ENCODE measurements at places on chromosomes 2 and 18. TPM values are rescaled to one million over a fixed set of nuclear protein-coding genes. Genes with fewer than 3 reads are reported as not detected.

DNA sequence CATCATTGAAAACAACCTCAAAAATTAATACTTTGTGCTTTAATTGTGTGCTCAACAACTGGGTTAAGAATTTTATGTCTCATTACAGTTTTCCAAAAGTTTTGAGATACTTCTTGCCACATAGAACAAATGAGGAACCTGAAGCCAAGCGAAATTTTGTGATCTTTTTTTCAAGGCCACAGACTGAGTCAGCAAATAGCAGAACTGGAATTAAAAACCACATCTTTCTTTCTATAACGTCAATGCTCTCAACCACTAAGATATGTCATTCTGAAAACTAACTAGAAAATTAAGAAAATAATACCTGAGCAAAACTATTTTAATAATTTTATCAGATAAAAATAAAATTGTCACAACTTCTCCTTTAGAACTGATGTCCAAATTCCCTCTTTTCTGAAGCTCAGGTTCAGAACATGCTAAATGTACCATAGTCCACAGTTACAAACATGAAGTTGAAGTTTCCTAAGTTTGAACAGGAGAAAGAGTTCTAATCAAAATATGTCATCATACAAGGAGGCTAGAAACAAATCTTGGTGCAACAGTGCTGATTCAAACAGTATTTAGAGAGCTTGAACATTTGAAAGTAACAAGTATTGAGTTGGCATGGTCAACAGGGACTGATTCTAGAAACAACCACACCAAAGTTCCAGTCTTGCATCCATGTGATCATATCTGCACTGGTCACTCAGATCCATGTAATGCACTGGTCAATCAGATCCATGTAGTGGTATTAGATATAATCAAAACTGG lies 27.6 kb upstream of the CALCRL start:
- DNase-seq = no peak

- no peak for DNase-seq
Observed at GRCh38 chr2:188721784-188722183, 252.4 kb upstream of the COL3A1 start.

- DNase-seq = no peak
Observed at GRCh38 chr2:238093181-238094140, 6.7 kb upstream of the ESPNL start.

Gene CHRND
- not detected for total RNA-seq

GRCh38 chr2:229087843-229088516 lies 183.1 kb downstream of the PID1 start:
- DNase-seq = no peak

- peak; percentile 70 for DNase-seq
Observed at GRCh38 chr2:96869822-96870625, at the start of gene SEMA4C. SEMA4C (minus strand) TSS chr2:96870080; CDS start chr2:96867886, 2,194 bp downstream.

Data from lower lobe of right lung (tissue), 2 donors.